ENCODE measurements at places on chromosomes 16 and 17.

- no peak for DNase-seq
Measured at GRCh38 chr17:64061178-64061898, 40.9 kb upstream of the ICAM2 start.

- DNase-seq: no peak
Measured at GRCh38 chr16:77223184-77223583, 24.0 kb downstream of the SYCE1L start.

DNA sequence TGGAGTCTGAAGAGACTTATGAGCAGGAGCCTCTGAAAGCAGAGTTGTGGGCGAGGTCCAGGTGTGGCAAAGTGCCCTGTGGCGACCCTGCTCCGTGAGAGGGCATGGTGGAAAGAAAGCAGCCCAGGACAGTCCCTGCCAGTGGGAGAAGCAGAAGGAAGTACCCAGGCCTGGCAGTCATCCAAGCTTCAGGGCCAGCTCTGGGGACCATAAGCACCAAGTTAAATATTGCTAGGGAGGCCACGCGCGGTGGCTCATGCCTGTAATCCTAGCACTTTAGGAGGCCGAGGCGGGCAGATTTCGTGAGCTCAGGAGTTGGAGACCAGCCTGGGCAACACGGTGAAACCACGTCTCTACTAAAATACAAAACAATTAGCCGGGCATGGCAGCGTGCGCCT is 4.9 kb upstream of the ASGR1 start:
- no peak for DNase-seq

GRCh38 chr17:57890857-57891232 is 41.0 kb upstream of the MRPS23 start:
- DNase-seq: no peak

DNA sequence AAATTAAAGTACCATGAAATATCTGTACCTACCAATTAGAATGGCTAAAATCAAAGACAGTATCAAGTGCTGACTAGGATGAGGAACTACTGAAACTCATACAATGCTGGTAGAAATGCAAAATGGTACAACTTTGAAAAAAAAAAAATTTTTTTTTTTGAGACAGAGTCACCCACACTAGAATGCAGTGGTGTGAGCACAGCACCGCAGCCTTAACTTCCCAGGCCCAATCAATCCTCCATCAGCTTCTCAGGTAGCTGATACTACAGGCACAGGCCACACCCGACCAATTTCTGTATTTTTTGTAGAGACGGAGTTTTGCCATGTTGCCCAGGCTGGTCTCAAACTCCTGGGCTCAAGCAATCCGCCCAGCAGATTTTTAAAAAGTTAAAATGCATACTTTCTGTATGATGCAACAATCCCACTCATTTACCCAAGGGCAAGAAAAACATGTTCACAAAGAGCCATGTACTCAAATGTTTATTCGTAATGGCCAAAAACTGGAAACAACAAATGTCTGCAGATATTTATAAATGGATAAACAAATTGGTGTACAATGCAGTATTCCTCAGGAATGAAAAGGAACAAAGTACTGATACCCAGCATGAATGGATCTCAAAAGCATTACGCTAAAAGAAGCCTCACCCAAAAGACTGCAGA is 8.7 kb downstream of the SMURF2 start:
- no peak for DNase-seq

DNA sequence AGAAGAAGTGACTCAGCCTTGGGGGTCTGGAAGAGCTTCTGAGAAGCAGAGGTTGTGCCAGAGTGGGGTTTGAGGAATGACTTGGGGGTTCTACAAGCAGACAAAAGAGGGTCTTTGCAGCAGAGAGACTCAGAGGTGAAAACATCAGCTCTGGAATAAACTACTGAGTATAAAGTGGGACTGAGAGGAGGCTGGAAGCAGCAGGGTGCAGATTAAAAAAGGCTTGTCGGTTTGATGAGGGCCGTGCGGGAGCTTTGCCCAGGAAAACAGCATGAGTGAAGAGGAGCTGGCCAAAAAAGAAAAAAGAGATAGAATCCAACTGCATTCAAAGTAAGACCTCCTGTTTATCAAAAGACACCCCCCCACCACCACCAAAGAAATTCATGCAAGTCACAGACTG is 13.1 kb upstream of the ACE start:
- DNase-seq: no peak

DNA sequence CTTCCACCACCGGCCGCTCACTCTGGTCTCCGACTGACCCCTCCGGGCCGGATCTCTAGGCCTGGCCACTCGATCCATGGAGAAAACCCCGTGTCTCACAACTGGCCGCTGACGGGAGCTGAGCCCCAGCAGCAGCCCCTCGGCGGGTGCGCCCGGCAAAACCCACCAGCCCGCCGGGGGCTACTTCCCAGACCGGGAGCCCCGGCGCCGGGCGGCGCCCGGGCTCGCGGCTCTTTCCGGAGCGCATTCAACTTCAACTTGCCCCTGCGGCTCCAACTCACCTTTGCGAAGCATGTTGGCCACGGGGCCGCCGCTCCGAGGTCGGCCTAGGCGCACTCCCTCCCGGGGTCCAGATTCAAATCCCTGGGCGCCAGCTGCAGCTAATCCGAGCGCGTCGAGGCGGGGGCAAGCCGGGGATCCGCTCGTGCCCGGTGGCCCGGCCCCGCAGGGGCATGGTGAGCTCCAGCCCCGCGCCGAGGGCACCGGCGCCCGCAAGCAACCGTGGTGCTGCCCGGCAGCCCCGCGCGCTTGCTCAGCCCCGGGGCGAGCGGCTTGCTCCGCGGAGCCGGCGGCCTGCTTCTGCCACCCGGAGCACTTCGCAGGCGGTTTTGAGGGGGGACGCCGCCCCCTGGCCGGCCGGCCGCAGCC is 438 bp downstream of the RTN4RL1 start:
- no peak for DNase-seq

DNA sequence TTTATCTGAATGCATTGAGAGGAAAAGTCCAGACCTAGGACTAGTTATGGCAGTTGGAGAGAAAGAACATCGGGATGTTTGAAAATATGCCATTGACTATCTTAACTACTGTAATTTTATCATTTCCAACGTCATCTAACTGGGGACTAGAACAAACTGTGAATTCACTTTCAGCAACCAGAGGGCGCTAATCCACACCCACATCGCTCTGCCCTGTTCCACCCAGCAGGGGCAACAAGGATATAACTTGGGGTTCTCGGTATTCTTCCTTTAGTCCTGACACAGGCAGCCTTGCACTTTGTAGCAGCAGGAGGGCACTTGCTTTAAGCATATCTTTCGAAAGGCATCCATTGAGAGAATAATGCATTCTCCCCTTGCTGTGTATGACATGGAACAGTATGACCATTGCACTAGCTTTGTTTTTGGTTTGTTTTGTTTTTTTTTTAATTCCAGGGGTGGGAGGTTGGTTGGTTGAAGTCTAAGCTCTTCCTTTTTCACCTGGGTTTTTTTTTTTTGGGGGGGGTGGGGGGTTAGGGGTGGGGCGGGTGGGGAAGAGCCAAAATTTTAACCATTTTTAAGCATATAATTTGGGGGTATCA is 31.5 kb downstream of the SIAH1 start:
- DNase-seq: peak; percentile 67

- no peak for DNase-seq
Measured at GRCh38 chr17:29664743-29665480, 42.2 kb upstream of the CORO6 start.

GRCh38 chr17:40686192-40686591 is 17.4 kb downstream of the KRT24 start:
- DNase-seq: no peak

GRCh38 chr16:1414532-1415260 is at the start of gene UNKL:
Gene UNKL, minus strand, starts transcription at chr16:1414704. Its CDS starts 13 bp downstream, at chr16:1414691.
- peak; percentile 71 for DNase-seq

GRCh38 chr17:52648995-52649394 is 490.5 kb upstream of the CA10 start:
- DNase-seq: peak; percentile 16

- DNase-seq: no peak
Measured at GRCh38 chr16:2782583-2783351, 4.6 kb downstream of the PRSS33 start.

- peak; percentile 72 for DNase-seq
Measured at GRCh38 chr16:52068447-52069074, 478.4 kb downstream of the TOX3 start.

DNA sequence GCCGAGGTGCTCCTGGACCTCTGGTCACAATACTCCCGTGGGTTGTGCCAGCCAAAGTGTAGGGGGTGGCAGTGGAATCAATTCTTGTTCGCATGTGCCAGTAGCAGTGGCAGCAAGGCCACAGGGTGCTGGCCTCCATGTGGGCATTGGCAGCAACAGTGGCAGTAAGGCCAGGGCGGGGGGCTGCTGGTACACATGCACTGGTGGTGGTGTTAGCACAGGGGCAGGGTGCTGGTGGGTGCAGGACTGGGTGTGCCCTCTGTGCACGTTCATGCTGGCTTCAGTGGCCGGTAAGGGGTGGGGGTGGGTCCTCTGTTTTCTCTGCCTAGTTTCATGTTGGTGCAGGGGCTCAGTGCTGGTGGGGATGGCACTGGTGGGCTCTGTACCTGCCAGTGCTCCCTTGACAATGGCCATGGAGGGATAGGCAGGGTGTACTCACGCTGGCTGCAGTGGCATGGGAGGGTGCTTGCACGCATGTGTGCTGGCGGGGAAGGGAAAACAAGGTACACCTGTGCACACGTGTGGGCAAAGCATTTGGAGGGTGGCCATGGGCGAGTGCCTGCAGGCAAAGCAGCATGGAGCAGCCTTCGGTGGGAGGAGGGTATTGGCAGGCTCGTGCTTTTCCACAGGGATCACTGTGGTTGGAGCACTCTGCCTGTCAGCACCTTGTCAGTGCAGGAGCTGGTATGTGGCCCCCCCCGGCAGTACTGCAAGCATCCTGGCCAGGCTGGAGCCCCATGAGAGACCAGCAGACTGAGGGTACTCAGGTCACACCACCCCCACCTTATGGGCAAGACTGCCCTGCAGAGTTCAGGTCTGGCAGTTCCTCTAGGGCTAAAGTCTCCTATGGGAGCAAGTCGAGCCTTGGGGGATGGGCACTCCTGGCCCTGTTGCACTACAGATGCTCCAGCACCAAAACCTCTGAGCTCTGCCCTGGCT is 35.8 kb downstream of the NF1 start:
- no peak for DNase-seq

DNA sequence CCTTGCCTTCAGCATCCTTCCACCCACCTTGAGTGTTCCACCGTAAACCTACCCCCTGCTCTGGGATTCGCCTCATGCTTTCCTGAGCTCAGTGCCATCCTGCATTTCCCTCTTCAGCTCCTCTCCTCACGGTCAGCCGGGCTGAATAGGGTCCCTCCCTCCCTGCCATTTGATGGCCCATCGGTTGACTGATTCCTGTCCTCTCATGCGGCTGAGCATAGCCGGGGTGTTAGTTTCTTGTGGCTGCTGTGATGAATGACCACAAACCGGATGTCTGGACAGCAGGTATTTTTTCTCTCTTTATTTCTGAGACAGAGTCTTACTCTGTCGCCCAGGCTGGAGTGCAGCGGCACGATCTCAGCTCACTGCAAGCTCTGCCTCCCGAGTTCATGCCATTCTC is 44.1 kb upstream of the MGAT5B start:
- no peak for DNase-seq

- DNase-seq: no peak
Measured at GRCh38 chr17:42913522-42913921, 12.9 kb downstream of the G6PC1 start.

DNA sequence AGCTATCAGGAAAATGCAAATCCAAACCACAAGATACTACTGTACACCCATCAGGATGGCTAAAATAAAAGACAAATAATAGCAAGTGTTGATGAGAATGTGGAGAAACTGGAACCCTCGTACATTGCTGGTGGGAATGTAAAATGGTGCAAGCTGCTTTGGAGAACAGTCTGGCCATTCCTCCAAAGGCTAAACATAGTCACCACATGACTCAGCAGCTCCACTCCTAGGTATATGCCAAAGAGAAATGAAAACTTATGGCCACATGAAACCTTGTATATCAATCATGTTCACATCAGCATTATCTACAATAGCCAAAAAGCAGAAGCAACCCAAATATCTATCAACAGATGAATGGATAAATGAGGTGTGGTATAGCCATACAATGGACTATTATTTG is 28.5 kb downstream of the VAC14 start:
- DNase-seq: no peak

- DNase-seq: no peak
Measured at GRCh38 chr16:380762-381011, 1.1 kb downstream of the PGAP6 start.

DNA sequence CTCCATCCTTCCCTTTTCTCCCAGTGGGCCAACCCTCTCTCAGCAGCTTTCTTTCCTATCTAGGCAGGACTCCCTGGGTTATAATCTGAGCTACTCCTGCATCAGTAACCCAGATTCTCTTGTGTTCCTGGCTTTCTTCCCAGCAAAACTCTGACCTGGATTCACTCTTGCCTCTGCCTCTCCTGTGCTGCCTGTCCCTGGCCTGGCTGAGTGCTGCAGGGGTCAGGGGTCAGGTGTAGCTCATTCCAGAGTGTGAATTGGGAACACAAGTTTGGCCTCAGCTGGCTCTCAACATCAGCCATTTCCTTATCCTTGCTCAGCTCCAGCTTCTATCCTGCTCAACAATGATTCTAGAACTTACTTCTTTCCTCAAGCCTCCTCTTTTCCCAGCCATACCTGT is 2.5 kb upstream of the ST6GALNAC2 start:
- no peak for DNase-seq

DNA sequence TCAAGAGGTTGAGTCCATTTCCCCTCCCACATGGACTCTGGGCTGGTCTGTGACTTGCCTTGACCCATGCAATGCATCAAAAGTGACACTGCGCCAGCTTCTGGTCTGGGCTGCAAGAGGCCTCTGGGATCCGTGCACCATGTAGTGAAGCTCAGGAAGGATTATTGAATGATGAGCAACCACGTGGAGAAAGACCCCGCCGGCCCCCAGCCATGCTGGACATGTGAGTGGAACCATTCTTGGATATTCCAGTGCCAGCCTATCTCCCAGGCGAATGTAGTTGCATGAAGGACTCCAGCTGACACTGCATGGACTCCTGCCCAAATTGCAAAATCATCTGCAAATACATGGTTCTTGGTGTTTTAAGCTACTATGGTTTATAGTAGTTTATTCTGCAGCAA is 7.6 kb upstream of the ALOX15B start:
- DNase-seq: no peak
